ENCODE measurements at places on chromosomes 2 and 18.

GRCh38 chr2:102069311-102069974 is 73.1 kb upstream of the IL1R1 start:
- no peak for DNase-seq

DNA sequence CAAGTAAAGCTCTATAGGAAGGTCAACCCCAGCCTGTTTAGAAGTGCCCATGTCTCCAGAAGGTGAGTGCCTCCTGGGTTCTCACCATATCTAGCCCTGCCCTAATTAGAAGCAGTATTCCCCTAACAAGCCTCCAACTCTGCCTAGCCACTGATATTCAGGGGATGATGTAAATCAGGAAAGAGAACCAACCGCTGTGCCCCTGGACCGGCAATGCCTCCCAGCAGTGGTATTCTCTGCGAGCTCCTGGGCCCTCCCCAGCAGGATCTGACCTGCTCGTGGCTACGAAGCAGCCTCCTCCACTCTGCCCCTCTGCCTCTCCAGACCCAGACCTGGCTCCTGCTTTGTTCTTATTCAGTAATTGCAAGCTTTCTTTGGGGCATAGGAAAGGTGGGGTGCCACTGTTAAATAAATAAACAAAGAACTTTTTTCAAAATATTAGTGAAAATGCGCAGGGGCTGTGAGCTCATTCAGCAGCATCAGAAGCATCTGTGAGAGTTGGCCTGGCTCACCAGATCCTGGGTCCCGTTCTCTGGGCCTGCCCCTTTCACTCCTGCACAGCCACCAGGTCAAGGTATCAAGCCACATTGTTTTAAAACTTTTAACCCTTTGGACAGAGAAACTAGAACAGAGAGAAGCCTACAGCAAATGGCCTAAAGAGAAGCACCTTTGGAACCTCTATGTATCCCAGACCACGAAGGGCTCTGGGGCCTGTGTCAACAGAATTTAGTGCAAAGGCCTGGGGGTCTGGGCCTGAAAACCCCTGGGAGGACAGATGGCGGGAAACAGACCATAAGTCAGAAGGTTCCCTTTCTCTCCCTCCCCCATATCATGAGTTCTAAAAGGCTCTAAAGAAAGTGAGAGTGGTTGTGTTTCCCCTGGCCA is 11.9 kb downstream of the MREG start:
- no peak for DNase-seq

DNA sequence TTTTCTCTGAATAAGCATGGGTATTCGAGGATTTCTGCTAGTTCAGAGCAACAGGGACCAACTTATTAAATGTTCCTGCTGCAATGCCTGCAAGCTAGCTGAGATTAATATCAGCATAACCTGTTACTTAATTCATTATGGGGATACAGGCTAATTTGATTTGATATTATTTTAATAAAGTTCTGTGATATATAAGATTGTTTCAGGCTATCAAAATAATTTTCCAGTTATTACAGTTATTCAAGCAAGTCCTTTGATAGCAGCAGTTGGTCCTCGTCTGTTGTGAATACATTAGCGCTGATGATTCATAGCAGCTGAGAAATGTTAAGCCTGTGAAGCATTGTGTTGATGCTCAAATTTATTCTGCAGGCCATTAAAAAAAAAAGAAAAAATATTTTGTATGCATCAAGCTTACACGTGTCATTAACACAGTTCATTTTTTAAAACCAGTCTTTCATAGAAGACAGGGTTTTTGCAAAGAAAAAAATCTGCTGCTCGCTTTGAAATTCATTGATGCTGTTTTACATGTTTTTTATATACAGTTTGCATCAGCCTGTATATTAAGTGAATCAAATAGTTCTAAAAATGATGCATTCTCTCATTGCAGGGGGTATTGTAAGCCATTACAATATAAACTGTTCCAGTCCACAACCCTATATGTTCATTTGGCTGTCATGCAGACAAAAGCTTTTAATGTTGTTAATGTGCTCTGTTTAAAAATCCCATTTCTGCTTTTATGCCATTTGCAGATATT is 482.5 kb downstream of the BCL11A start:
- no peak for DNase-seq

- DNase-seq: no peak
Observed at GRCh38 chr2:219430633-219431615, 3.7 kb upstream of the SPEG start.

DNA sequence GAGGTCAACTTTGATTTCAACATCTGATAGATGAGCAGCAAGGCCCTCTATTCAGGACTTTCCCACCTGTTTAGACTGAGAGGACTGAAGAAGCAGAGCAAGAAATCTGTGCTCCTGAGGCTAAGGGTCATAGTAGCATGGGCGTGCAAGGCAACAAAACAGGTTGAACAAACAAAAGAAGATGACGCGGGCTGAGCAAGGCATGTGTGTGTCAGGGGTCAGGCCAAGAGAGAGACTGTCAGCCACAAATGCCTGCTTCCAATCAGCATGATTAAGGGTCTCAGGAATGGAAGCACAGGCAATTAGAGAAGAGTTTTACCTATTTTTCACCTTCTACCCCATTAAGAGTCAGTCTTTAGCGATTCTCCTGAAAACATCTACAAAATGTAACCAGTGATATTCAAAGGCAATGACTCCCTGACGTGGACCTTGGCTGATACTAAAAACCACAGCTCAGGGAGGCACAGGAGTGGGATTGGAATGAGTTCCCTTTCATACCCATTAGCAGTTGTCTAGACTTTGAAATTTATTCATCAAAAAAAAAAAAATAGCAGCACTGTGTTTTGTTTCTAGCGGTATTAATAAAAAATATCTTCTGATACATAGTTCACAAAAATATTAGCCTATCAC is 81.9 kb downstream of the DYNAP start:
- no peak for DNase-seq

- DNase-seq: no peak
Observed at GRCh38 chr2:199659207-199659606, 191.8 kb downstream of the FTCDNL1 start.

GRCh38 chr18:27366665-27367064 is 181.6 kb upstream of the CHST9 start:
- DNase-seq: no peak

GRCh38 chr2:177262092-177262491 is 2.4 kb downstream of the NFE2L2 start:
- DNase-seq: no peak

- no peak for DNase-seq
Observed at GRCh38 chr18:24704946-24705630, 244.7 kb downstream of the HRH4 start.

- DNase-seq: no peak
Observed at GRCh38 chr2:179898873-179899272, 37.5 kb upstream of the ZNF385B start.

GRCh38 chr18:31884020-31884419 is 58.9 kb downstream of the TRAPPC8 start:
- no peak for DNase-seq

- peak; percentile 17 for DNase-seq
Observed at GRCh38 chr18:26549263-26550094, 1.1 kb upstream of the KCTD1 start.

DNA sequence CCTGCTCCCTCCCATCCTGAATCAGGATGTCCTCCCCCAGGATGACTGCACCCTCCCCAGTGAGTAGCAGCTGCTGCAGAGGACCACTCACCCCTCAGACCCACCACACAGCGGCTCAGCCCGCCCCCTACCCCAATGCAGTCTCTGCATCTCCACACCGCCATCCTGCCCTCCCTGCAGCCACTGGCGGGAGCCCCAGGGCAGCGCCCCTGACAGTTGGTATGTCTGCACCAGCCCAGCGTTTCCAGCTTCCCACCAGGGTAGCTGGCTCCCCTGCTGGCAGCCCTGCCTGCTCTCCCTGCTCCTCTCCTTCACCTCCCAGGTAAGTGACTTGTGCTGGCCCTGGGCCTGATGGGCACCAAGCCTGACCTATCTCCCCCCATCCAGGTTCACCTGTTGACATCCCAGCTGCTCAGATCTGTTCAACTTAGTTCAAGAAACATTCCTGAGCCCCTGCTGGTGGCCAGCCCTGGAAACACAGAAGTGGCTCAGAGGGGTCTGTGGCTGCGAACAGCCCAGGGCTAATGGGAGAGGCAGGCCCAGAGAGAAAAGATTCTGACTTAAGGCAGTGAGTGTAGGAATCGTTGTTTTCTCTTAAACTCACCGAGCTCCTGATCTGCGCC is 117.7 kb upstream of the RAB6C start:
- no peak for DNase-seq

- DNase-seq: no peak
Observed at GRCh38 chr2:230758566-230759480, 46.2 kb downstream of the CAB39 start.

GRCh38 chr18:24514439-24514838 is 54.0 kb downstream of the HRH4 start:
- DNase-seq: no peak

DNA sequence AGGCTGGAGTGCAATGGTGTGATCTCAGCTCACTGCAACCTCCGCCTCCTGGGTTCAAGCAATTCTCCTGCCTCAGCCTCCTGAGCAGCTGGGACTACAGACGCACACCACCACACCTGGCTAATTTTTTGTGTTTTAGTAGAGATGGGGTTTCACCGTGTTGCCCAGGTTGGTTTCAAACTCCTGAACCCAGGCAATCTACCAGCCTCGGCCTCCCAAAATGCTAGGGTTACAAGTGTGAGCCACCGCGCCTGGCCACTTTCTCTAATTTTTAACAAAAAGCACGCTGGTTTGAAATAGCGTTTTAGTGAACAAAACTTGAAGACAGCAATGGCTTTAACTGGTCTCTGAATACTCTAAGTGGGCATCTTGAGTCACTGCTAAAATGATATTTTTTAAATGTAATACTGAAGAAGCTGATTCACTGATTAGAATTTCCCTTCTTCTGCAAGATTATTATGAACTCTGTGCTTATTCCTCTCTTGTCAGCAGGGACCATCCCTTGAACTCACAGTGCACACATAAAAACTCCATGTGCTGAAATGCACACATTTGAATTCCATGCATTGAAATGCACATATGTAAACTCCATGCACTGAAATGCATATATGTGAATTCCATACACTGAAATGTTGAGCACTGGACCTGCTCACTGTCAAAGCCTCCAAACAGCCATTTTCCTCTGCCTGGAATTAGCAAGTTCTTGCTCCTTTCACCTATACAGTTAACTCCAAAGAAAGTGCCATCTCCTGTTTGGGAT is 1411.5 kb upstream of the ACVR2A start:
- no peak for DNase-seq

DNA sequence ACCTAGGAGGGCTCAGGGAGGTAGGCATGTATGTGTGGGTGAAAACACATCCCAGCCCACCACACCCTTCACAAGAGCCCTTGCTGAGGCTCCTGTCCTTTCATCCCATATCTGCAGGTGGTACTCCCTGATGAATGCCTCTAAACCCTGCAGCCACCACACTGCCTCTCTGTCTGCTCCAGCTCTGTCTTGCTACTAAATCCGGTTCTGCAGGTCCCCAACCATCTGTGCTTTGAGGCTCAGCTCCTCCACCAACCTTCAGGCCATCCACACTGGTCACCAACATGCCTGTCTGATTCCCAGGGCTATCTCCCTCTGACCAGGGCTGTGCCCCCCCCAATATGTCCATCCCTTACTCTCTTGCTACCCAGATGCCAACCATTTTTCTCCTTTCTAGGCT is 92.7 kb downstream of the BIN1 start:
- DNase-seq: no peak

GRCh38 chr2:16018277-16019059 is 78.1 kb downstream of the MYCN start:
- no peak for DNase-seq

DNA sequence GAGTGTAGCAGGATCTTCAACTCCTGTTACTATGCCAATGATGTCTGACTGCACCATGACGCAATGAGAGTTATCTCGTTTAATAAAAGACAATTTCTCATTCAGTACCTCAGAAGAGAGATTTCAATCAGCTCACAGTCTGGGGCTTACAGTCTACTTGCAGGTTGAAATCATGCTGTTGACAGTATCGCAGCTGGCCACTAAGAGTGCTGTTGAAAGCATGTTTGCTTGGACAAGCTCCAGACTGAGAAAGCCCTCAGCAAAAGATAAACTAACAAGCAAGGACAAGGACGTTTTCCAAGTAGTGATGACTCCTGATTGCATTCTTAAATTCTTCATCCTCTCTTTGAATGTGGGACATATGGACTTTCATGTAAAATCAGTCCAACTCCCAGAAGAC is 145.2 kb upstream of the SYT4 start:
- DNase-seq: no peak

DNA sequence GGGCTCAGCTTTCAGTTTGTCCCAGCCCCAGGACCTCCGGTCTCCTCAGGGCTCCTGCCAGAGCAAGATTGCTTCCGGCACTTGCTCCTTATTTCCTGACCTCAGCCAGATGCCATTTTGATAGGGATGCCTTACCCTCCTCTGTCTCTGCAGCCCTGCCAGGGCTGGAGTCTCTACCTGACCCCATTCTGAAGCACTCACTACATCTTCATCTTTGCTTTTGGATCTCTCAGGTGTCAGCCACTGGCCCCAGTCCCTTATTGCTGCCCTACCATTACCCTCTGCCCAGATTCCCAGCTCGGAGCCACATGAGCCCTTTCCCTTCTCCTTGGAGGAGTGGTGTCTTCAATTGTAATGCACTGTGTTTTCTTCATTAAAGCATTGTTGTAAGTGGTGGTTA is 17.1 kb downstream of the OSBPL6 start:
- no peak for DNase-seq

- no peak for DNase-seq
Observed at GRCh38 chr2:125526093-125526492, 1129.9 kb upstream of the GYPC start.

- DNase-seq: no peak
Observed at GRCh38 chr2:25322312-25322711, 19.4 kb downstream of the DNMT3A start.

- DNase-seq: no peak
Observed at GRCh38 chr18:62073461-62074281, 113.2 kb downstream of the PIGN start.

GRCh38 chr2:2914252-2914651 is 463.4 kb downstream of the EIPR1 start:
- no peak for DNase-seq

GRCh38 chr18:13279181-13280069 is 60.9 kb downstream of the LDLRAD4 start:
- DNase-seq: peak; percentile 56

- DNase-seq: no peak
Observed at GRCh38 chr2:68791914-68792313, 57.3 kb downstream of the ARHGAP25 start.

DNA sequence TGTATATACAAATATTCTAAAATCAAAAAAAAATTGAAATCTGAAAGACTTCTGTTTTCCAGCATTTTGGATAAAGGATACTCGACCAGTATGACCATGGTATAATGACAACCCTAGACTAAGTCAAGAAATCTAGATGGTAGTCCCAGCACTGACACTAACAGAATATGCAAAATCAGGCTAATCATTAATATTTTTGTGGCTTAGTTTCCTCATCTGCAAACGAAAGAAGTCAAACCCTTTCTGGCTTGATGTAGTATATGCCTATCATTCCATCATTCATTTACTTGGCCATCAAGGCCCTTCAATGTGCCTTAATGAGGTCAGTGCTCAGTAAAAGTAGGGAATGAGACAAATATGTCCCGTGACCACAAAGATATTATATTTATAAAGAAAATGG is 83.5 kb downstream of the NCKAP5 start:
- DNase-seq: no peak

- DNase-seq: no peak
Observed at GRCh38 chr18:36454245-36454644, 156.7 kb downstream of the FHOD3 start.
